ENCODE measurements at places on chromosomes 4 and X.
A peak's percentile ranks its signal among the peaks of the same experiment; 100 is the strongest.

- DNase-seq, result no peak
Measured at GRCh38 chr4:157908031-157908430, 264.8 kb downstream of the GASK1B start.

GRCh38 chr4:187615972-187616371 lies 379.6 kb upstream of the ZFP42 start:
- DNase-seq, result no peak

DNA sequence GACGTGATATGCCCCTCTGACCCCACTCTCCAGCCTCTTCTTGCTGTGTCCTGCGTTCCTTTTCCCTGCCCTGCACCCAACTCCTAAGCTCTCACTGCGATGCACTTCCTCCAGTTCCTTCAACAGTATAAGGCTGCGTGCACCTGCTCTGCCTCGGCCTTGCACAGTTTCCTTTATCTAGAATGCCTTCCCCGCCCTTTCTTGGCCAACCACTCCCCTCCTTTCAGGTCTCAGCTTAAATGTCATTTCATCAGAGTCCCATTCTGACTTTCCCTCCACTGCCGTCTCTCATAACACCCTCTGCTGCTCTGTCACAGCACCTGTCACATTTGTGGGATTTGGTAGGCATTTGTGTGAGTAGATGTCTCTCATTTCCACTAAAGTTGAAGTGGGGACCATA lies 58.4 kb upstream of the NEIL3 start:
- no peak for DNase-seq

- no peak for DNase-seq
Measured at GRCh38 chr4:14169460-14169859, 541.9 kb upstream of the BOD1L1 start.

GRCh38 chrX:40968180-40968579 lies 117.1 kb upstream of the USP9X start:
- DNase-seq, result no peak

GRCh38 chr4:90540536-90540935 lies 413.3 kb downstream of the CCSER1 start:
- DNase-seq, result no peak

- no peak for DNase-seq
Measured at GRCh38 chr4:122978789-122979188, 56.4 kb upstream of the NUDT6 start.

DNA sequence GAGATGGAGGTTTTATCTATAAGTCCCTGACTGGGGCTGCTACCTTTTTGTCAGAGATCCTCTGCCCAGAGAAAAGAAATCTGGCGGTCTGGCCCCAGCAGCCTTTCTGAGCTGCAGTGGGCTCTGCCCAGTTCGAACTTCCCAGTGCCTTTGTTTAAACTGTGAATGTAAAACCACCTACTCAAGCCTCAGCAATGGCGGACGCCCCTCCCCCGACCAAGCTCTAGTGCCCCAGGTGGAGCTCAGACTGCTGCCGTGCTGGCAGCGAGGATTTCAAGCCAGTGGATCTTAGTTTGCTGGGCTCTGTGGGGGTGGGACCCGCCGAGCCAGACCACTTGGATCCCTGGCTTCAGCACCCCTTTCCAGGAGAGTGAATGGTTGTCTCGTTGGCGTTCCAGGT lies 121.8 kb downstream of the TSPAN5 start:
- DNase-seq, result no peak

- no peak for DNase-seq
Measured at GRCh38 chr4:143140696-143141095, 44.0 kb upstream of the USP38 start.

- DNase-seq, result no peak
Measured at GRCh38 chr4:138078253-138078652, 163.9 kb downstream of the SLC7A11 start.

- DNase-seq, result no peak
Measured at GRCh38 chrX:68719904-68720614, 72.6 kb downstream of the STARD8 start.

DNA sequence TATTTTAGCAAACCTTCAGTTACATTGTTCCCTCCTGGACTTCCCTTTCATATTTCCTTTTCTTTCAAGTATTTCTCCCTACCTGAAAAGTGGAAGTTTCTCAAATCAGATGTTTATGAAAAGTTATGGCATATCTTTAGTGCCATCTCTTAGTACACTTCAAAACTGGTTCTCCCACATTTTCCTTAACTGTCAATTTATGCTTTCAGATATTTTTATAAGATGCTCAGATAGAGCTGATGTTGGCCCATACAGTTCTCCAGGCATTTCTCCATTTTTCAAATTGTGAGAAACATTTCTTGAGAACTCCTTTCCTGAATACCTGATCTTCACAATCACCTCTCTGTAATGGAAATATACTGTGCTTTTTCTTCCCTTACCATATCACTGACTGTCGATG lies 32.5 kb upstream of the AP1AR start:
- DNase-seq, result no peak

GRCh38 chrX:4043951-4044350 lies 330.5 kb upstream of the PRKX start:
- DNase-seq, result no peak

DNA sequence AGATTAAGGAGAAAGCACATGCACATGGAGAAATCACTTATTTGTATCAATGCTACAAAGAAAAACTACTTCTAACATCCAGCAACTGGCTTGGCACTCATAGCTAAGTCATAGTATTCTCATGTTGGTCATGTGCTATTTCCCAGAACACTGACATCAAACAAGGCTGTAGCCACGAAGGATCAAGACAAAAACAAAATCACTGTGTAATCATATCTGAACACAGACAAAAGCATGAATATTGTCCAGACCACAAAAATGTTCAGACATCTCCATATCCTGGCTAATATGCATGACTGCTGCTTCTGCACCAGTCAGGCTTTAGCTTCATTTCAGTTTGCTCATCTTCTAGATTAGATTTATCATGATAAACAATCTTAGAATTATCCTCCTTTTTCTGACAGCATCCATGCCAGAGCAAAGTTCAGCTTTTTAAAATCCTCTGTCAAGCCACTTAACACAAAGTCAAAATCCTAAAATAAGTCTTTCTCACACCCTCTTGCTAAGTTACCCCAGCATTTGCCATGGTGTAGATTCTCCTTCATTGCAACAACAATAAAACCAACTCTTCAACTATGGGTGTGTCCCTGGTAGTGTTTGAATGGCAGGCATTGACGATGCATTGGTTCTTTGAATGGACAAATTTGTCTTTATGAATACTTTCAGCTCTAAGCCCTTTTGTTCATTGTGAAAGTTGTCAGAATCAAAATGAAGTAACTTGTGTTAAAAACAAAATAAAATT lies 39.1 kb upstream of the NPFFR2 start:
- no peak for DNase-seq

DNA sequence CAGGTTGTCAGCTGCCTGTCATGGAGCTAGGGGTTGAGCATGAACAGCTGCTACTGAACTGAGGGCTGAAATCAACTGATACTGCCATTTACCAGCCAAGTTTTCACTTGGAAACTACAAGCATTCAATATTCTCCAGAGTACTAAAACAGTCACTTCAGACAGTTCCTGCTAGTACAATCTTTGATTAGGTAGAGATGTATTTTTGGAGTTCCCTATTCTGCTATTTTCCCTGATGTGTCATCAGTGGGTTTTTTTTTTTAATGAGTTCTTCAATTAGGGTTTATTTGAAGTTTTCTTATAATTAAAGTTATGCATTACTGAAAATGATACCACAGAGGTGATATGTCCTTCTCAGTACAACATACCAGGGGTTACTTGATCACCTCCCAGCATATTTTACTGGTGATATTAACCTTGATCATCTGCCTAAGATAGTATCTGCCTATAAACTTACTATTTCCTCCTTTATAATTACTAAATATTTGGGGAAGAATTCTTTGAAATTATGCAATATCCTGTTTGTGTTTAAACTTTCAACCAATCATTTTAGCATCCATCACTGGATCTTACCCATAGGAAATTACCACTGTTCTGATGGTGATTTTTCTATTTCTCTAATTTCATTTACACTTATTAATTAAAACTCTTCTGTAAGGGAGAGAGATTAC lies 13.6 kb downstream of the PDCL2 start:
- no peak for DNase-seq

DNA sequence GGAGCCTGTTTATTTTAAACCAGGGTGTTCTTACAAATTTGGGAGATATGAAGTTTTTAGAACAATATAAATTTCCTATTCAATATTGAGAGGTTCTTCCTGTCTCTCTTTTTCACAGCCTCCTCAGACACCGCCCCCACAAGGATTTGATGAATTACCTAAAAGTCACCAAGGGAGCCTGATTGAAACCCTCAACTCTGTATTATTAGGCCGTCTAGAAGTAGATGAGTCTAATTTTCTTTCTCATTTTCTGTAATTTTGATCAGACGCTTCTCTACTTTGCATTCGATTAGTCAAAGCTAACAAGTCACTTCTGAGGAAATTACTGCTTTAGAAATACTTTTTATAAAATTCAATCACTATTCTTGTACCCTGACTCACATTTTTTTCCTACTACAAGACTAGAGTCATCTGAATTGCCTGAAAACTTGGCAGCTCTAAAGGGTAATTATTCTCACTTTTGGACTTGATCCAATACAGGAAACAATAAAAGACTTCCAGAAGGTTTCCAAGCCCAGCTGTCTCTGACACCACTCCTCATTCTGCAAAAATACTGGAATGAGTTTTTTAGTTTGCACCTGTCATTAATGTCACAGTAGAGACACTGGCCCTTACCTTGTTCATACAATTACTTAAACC lies 111.2 kb downstream of the ELOVL6 start:
- DNase-seq, result peak; percentile 70

GRCh38 chr4:119665752-119666151 lies 37.1 kb upstream of the PDE5A start:
- DNase-seq, result no peak

- no peak for DNase-seq
Measured at GRCh38 chrX:41589634-41590270, 99.0 kb upstream of the GPR34 start.

DNA sequence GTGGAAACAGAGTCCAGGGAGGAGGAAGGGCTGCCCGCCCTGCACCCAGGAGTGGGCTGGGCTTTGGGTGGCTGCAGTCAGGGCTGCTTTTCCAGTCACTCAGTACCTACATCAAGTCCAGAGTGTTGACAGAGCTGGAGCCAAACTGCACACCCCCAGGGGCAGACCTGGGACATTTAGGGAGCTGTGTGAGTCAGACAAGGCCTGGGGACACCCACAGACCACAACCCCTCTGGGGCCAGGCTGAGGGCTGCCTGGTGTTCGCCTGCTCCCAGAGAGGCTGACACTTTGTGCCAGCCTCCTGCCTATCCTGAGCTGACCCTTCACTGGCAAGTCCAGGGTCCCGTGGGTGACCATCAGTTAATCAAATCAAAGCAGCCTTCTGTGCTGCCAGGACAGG lies 240.0 kb downstream of the BCOR start:
- DNase-seq, result no peak

DNA sequence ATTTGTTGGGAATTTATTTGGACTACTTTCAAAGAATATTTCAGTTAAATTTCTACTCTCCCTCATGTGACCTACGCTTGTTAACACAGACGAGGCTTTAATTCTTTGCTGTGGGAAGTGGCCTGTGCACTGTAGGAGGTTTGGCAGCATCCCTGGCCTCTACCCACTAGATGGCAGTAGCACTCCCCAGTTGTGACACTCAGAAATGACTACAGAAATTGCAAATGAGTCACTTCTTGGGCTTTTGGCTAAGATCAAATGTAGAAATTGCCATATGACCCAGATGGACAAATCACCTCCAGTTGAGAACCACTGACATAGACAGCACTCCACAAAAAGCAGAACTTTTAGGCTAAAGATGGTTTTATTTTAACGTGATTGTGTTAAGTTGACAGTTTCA lies 22.1 kb downstream of the PIR start:
- DNase-seq, result no peak

- no peak for DNase-seq
Measured at GRCh38 chrX:81003491-81004185, 194.0 kb upstream of the BRWD3 start.

DNA sequence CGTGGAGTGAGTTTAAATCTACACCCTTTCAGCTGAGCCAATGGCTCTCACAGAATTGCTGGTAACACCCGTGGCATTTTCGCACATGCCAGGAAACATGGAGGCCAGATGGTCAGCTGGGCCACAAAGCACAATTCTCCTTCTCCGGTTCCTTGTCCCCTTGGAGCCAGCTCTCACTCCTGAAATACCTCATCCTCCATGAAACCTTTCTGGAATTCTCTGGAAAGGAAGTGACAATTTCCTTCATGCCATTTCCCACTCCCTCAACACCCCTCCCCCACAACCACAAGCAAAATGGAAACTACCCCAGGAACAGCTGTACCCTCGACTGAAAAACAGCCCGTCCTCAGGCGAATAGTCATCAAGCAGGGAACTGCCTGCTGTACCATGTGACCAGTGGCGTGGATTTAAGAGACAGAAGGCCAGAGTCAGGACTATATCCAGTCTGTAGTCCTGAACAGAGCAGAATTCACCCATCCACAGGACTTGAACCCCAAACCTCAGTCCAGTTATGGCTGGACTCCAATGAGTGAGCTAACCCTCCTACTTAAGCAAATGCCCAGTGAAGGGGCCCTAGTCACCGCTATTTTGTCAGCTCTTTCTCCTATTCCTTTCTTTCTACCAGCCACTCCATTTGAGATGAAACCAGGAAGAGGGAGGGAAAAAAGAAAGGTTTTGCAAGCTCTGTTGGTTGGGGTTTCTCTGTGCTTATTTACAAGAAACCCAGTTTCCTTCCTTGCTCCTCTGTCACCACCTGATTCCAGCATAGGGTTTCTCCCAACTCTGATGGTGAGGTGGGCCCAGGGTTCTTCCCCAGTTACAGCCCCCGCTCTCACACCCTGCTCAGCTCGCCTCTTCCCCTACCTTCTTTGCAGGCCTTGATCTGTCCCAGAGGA lies 24.5 kb downstream of the ELF4 start:
- DNase-seq, result no peak

DNA sequence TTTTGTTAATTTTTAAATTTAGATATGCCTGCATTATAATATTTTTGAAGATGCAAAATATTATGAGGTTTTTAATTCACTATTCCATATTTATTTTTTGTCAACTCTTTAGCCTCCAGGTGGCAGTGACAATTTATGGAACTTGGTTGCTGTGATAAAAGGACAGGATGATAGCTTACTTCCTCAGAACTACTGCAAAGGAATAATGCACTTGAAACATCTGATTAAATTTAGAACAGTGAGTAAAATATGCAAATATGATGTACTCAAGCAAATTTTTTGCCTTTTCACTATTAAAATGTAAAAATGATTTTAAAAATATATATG lies 45.1 kb downstream of the SPATA4 start:
- DNase-seq, result no peak

GRCh38 chr4:1288786-1289185 lies 905 bp upstream of the MAEA start:
- no peak for DNase-seq

- no peak for DNase-seq
Measured at GRCh38 chr4:39631700-39632079, 7.0 kb downstream of the SMIM14 start.

- no peak for DNase-seq
Measured at GRCh38 chr4:39658756-39659155, 20.1 kb upstream of the SMIM14 start.

- no peak for DNase-seq
Measured at GRCh38 chr4:145404761-145405160, 76.9 kb upstream of the SMAD1 start.

- DNase-seq, result no peak
Measured at GRCh38 chr4:110515676-110516075, 39.7 kb downstream of the ENPEP start.
